ENCODE measurements at places on chromosomes 6 and 20.
A peak's percentile ranks its signal among the peaks of the same experiment; 100 is the strongest.

DNA sequence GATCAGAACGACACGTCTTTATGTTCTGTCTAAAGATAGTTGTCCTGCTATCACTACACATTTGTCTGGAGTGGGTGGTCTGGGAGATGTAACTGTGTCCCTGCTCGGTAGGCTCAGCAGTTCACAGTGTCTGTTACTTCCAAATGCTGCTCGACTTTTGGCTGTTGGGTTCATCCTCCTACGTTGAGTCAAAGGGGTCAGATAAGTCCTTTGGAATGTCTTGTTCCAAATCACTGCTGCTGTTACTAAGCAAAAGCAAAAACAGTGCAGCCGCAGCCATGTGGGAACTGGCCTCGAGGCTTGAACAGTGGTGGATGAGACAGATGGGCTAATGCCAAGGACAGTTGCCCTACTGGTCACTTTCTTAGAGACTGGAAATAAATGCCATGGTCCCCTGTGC is 272.2 kb upstream of the MAP3K7 start:
- no peak for DNase-seq

DNA sequence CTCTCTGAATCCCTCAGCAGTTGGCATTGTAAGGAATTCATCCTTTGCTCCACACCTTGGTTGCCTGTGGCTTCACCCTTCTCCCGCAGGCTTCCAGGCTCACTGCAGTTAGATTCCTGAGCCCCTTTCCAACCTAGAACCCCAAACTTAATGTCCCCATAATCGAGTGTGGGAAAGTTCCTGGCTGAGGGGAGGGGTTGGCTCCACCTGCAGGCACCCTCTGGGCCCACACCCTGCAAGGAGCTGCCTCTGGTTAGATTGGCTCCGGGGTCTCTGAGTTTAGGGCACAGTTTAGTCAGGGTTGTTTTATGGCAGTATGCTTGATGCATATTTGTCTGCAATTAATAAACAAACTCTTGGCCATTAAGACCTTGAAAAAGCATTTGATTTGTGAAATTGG is 63.4 kb downstream of the MTHFD1L start:
- DNase-seq = no peak

DNA sequence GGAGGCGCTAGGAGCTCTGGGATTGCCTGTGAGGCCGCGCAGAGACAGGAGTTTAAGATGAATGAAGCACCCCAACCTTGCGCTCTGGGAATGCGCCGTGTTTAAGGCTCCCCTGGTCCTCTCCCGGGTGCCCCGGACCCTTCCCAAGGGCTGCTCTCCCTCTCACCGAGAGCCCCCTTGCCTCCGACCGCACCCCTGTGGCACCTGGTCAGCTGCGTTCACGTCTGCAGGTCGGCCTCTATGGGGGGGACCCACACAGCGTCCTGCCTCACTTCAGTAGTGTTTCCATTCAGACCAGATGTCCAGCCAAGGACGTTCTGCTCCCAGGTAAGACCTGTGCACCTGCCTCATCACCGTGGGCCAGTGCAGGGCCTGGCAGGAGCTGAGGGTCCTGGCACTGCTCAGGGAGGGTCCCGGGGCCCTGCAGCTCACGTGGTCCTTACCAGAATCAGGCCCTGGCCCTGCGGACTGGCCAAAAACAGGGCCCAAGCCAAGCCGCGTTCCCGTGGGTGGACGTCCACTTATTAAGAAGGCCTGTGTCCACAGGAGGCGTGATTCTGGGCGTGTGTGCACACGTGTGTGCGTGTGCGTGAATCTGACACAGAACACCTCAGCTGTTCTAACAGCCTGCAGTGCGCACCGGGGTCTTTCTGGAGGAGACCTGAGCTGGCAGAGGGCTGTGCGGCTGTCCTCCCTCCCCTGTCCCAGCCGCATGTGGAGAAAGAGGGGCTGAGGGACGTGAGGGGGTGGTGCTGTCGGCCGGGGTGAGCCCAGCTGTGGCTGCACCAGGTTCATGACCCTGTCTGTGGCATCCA is 79.9 kb upstream of the BHLHE23 start:
- no peak for DNase-seq

- DNase-seq = peak; percentile 31
Observed at GRCh38 chr20:61120595-61121515, 131.2 kb upstream of the CDH4 start.

- DNase-seq = no peak
Observed at GRCh38 chr20:47421076-47421475, 64.6 kb upstream of the ZMYND8 start.

GRCh38 chr20:43993560-43993959 is 78.9 kb downstream of the TOX2 start:
- DNase-seq = no peak

GRCh38 chr6:47655719-47656595 is 42.4 kb upstream of the ADGRF4 start:
- DNase-seq = peak; percentile 16

DNA sequence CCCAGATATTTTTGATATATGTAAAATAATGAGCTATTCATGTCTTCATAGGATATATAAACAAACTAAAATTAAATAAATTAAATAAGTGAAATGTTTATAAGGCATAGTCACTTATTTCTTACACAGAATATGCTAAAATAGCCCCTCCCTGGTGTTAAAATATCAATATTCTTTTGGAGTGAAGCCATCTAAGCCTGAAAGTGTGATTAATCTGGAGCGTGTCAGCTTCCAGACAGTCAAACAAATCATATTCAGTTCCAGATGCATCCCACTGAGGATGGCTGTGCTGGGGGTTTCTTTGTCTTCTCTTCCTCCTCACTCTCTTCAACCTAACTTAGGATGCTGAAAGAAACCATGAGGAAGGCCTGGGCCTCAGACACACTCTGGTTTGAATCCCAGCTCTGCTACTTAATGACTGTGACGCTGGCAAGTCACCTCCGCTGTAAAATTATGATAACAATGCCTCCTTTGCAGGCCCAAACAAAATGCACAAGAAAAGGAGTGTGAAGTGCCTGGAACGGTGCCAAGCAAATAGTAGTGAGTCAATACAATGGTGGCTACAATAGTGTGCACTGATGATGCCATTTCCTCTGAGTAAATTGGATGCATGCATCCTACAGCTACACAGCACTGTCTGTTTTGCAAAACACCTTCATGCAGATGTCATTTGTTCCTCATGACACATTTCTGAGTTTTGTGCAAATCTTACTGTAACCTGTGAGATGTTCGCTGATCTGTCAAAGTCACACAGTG is 161.4 kb downstream of the FOXC1 start:
- peak; percentile 32 for DNase-seq

- no peak for DNase-seq
Observed at GRCh38 chr6:88211446-88211845, 45.3 kb upstream of the CNR1 start.

DNA sequence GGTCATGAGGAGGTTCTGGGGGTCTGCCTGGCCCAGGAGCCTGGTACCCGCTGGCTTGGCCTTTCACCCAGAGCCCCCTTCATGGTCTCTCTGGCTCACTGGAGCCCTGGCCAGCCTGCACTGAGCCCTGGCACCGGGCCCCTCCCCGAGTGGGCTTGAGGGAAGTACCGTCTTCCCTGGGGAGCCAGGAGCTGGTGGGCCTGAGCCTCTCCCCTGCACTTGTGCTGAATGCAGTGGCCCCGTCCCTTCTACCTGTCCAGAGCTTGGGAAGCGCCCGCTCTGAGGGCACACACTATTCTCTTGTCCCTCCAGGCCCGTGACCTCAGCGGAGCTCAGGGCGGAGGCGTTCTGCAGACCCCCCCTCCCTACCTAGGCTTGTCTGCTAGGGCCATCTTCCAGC is 62.2 kb downstream of the TCP11 start:
- DNase-seq = no peak

GRCh38 chr6:116667623-116668022 is 943 bp downstream of the ZUP1 start:
- no peak for DNase-seq

DNA sequence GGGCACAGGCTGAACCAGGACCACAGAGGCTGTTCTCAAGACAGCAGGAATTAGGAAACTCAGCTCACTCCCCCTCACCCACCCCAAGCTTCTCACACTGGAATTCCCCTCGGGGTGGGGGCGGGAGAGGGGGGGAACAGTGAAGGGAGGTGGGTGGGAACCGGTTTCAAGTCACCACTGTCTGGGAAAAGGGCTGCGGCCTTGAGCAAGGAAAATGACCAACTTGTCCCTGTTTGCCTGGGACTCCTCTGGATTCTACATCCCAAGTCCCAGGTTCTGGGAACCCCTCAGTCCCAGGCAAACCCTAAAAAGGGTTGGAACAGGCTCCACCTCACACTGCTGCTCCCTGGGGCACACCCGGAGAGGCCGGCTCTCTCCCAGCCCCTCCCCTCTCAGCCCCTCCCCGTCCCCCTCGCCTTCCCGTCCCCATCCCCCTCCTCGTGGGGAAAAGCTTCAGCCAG is 230.7 kb downstream of the TFAP2C start:
- no peak for DNase-seq

DNA sequence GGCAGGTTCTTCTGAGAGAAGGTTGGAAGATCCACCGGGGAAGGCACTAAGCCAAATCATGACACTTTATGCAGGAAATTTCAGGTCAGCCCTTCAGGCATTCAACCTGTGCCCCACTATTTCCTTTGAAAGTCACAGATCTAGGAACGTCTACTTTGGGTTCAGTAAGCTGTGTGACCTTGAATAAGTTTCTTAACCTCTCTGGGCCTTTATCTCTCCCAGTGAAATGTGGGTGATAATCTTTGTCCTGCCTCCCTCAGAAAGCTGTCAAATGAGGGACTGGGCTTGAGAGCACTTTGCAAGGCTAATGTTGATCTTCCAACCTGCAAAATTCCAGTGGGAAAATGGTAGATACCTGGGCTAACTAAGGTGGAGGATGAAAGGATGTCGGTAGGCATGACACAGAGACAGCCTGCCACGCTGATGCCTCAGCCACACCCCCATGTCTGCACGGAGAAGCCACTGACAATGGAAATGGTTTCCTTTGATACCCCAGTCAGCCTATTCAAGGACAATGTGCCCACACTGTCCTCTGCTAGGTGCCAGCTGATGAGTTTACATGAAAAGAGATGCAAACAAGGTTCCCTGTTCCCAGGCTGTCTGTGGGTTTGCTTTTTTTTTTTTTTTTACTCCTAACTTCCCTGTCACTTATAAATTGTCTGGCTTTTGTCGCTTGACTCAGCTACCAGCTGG is 9.3 kb downstream of the BNIP5 start:
- DNase-seq = no peak

GRCh38 chr6:110529355-110529754 is 52.9 kb upstream of the SLC22A16 start:
- no peak for DNase-seq

Measured in stimulated activated naive CD8-positive, alpha-beta T cell treated with anti-CD3 and anti-CD28 coated beads, Interleukin-15, Interleukin-2, amounts not matched to agents 100 U/mL and 50 U/mL, for 24 hours (primary cell).